ENCODE measurements at places on chromosomes 1 and 21.
A peak's percentile ranks its signal among the peaks of the same experiment; 100 is the strongest.

DNA sequence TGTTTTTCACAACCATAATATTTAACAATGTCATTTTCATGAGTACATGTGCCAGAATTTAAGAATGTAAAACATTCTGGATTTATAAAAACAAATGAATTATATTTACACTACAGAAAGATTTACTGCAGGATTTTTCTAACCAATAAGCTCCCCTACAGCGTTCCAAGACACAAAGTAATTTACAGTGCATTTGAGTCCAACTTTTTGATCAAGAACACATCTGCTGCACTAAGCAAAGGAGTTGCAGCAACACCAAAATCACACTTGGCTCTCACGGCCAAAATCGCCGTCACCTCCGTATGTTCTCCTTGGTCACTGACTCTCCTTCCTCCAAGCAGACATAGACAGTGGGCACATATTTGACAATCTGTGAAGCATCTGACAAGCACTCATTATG, 7.7 kb downstream of the VPS26C start:
- no peak for DNase-seq

DNA sequence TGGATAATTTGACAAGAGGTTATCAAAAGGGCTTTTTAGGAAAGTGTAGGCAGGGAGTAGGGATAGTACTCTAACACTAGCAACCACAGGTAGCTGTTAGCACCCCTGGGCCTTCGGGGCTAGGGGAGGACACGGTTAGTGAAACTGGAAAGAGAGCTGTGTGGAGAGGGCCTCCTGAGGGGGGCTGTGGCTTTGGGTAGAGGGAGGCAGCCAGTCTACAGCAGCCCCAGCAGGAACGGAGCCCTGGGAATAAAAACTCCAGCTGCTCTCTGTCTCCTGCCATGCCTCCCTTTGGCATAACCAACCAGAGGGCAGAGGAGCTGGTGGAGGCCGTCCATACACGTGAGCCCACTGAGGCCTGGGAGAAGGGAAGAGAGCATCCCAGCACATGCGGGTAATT, 223.2 kb downstream of the FOXD2 start:
- no peak for DNase-seq

DNA sequence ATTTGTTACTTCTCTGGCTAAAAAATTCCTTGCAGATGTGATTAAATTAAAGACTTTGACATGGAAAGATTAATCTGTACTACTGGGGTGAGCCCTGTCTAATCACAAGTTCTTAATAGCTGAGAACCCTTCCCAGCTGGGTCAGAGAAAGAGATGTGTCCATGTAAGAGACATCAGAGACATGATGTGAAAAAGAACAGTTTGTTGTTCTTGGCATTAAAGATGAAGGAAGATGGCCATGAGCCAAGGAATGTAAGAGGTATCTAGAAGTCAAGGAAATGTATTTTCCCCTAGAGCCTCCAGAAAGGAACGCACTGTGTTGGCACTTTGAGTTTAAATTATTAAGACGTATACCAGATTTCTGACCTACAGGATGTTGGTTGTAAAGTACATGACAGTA, 1271.5 kb upstream of the PRMT6 start:
- DNase-seq = no peak

- DNase-seq = no peak
Measured at GRCh38 chr1:234611225-234611846, 1.4 kb upstream of the IRF2BP2 start.

DNA sequence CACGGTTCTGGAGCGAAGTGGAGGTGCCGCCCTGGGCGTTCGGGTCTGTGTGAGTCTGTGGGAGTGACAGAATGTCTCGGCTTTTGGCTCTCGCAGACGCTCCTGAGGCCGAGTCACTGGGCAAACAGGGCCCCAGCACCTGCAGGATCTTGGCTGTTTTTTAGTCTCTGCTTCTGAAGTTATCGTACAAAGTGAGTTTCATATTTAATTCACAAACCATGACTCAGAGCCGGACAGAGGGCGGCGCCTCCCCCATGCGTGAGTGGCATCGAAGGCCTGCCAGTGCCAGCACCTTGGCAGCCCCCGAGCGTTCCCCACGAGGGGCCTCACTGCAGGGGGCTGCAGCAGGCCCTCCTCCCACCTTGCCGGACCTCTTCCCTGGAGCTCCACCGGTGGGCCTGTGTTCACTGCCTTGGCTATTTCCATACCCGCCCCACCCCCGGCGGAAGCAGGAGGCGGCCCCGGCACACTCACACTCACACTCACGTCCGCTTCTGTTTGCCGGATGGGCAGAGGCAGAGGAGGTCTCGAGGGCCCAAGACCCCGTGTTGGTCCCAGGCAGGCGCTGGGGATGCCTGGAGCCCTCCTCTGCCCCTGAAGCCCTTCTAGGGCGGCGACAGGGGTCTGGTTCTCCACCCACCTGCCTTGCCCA, 56.3 kb downstream of the MORN1 start:
- no peak for DNase-seq

GRCh38 chr1:51133045-51133444, 31.0 kb downstream of the C1orf185 start:
- no peak for DNase-seq

DNA sequence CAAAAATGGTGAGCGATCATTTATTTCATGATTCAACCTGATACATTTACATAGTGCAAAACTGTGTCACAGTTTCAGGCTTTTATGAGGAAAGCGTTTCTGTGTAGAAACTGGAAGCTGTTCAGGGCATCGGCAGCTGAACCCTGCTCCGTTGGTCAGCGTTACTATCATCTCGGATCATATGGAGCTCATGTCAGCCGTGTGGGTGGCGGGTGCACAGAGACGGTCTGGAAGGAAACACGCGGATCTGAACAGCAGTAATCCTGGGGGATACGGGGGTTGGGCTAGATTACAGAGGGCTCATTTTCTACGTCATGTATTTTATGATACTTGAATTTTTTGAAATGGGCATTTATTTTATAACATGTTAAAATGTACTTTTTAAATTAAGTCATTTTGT, 15.1 kb downstream of the C1orf174 start:
- DNase-seq = no peak

GRCh38 chr1:52658795-52659194, 25.8 kb downstream of the SHISAL2A start:
- DNase-seq = no peak

DNA sequence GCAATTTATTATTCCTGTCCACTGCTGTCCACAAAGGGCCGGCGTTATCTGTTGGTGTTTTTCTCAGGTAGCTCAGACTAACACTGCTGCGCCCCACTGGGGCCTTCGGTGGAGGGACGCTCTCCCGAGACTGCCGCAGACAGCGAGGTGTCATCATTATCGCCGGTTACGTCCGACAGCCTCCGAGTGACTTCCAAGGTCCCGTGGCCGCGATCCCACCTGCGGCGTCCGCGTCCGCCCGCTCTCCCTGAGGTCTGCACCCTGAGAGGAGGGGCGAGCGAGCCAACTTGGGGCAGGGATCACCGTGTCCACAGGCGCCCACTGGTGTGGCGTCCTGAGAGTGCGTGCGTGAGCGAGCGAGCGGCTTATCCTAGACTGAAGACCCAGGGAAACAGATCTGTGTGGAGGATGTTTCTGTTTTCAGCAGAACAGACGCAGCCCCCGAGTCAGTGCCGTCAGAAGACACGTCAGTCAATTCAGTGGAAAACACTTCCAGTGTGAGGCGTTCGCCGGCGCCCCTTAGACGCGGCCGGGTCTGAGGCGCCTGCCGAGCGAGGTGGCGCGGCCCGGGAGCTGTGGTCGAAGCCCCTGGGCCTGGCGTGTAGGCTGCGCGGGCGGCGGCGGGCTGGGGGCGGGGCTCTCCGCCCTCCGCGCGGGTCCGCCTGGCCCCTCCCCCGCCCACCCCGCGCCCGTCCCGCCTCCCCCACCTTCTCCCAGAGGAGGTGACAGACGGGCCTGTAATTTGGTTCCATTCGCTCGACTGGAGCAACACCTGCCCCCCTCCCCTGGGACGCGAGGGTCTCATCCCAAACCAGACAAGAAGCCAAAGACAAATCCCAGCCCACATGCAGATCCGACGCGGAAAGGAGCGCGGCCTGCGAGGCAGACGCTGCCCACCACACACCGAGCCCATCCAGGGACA, 12.6 kb downstream of the NHLH2 start:
- DNase-seq = peak; percentile 4
